Stimulated activated CD8-positive, alpha-beta memory T cell treated with anti-CD3 and anti-CD28 coated beads, Interleukin-4, amount 100 ng/mL, for 1 hour (primary cell): ENCODE measurements at places on chromosomes 5 and 9.

GRCh38 chr5:68381909-68382308, 166.4 kb downstream of the PIK3R1 start:
- no peak for DNase-seq

DNA sequence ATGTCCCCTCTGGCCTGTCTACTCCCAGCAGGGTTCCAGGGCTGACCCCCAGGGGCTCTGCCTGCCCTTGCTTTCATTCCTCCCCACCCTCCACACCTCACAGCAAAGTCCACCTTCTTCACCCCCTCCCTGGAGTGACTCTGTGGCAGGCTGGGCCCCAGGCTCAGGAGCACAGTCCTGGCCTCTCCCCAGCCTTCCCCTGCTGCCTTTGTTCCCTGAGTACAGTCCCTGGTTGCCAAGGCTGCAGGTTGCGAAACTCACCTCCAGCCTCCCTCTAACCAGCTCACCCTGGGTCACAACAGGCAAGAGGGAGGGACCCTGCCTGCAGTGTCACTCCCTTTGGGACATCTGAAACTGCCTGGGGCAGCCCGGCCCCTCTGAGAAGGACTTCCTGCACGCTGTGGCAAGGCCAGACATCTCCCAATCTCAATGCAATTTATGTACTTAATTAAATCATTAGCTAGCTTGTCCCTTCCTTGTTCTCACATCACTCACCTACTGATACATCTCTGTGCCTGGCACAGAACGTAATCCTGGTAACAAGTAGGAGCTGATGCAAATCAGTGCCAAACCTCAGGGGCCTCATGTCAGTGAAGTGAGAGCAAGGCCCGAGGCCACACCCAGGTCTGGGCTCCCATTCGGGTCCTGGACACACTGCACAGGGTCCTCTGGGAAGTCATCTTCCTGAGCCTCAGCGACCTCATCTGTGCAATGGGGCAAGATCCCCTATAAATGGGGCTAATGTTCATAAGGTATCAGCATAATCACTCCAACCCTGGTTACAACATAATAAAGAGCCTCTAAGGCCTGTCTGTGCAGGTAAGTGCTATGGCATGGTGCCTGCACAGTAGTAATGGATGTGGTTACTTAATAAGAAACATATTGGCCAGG, 27.3 kb upstream of the TRIM14 start:
- no peak for DNase-seq

GRCh38 chr5:172740428-172741205, 30.4 kb downstream of the DUSP1 start:
- no peak for DNase-seq

- DNase-seq, result no peak
Measured at GRCh38 chr5:137646761-137647160, 89.1 kb downstream of the KLHL3 start.

GRCh38 chr5:31124651-31125305, 68.7 kb upstream of the CDH6 start:
- DNase-seq, result no peak

DNA sequence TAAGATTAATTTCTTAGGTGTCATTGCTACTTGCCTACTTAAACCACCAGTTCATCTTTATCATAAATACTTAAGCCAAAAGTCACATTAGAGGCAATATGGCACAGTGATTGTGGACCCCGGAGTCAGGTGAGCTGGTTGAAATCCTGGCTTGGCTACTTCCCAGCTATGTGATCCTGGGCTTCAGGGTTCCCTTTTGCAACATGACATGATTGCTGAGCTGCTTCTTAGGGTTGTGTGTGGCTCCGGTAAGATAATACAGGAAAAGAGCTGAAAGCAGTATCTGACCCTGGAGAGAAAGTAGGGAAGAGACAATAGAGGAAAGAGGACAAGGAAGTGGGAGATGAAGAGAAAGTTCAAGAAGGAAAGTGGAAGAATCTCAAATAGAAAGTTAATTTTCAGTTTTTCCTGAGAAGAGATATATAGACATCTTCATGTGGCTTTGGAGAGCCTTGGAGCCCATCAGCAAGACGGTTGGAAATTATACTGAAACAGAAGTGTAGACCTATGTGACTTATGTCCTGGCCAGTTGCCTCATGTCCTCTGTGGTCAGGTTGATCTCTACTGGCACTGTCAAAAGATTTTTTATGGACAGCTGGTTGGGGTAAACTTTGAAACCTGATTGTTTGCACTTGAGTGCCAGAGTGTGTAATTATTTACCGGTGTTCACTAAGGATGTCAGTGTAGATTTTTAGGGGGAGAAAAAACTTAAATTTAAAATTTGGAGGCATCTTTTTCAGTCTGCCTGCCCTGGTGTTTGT, 93.2 kb downstream of the GHR start:
- DNase-seq, result no peak

- DNase-seq, result no peak
Measured at GRCh38 chr5:111682121-111682520, 74.9 kb downstream of the NREP start.

- no peak for DNase-seq
Measured at GRCh38 chr9:92059661-92060060, 55.6 kb downstream of the SPTLC1 start.

GRCh38 chr9:135821116-135821515, 86.2 kb downstream of the CAMSAP1 start:
- no peak for DNase-seq

- DNase-seq, result no peak
Measured at GRCh38 chr5:108420755-108421154, 38.9 kb upstream of the FBXL17 start.

DNA sequence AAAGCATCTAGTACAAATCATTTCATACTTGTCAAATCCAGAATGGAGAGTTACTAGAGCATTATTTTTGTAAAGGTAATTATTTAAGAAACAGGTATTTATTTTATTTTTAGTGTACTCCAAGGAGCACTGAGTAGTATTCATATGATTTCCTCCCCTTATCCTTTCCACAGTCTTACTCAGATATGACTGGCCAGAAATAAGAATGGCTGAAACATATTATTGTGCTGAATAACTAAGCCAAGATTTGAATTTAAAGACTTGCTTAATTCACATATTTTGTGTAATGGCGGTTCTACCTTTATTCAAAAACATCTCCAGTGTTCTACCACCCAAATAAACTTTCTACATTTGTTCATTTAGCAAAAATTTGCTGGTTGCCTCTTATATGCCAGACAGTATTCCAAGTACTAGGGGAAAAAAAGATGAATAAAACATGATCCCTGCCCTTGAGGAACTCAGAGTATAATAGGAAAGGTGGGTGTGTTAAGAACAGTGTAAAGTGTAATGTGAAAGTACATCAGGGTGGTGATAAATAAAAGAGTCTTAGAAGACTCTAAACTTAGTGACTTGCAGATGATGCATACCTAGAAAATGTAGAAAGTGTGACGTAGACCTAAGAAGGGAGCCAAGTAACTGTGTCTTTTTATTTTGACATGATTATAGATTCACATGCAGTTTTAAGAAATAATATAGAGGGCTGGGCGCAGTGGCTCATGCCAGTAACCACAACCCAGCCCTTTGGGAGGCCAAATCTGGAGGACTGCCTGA, 110.4 kb upstream of the GRHPR start:
- no peak for DNase-seq

DNA sequence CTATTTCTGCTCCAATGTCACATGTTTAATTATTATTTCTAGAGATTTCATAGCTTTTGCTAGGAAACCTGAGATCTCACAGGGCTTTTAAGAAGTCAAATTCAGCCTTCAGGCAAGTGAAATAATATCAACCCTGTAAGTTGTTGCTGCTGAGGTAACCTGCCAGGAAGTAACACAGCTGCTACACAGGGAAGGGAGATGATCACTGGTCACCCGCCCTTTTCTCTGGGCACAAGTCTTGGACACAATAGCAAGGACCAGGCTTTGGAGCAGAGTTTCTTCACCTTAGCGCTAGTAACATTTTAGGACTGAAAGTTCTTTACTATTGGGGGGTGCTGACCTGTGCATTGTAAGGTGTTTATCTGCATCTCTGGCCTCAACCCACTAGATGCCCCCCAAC, 50.1 kb downstream of the PTTG1 start:
- DNase-seq, result no peak

DNA sequence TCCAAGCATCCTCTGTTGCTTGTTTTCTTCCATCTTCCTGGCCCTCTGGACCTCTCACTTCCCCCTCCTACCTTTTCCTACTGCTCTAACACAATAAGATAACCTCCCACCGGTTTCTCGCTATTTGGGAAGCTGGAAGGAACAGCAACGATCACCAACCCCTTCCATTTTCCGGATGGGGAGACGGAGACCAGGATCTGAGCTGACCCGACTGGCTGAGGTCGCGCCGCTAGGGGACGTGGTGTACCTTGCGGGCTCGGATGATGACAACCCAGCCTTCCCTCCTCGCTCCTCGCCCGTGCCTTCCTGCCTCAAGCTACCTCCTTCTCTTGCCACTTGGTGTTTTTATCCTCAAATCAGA, 1.9 kb downstream of the LPAR1 start:
- DNase-seq, result no peak

GRCh38 chr5:142795251-142795650, 25.1 kb downstream of the ARHGAP26 start:
- DNase-seq, result no peak

GRCh38 chr5:76804266-76804665, 14.6 kb upstream of the F2RL1 start:
- DNase-seq, result no peak

GRCh38 chr5:93532370-93532769, 48.6 kb downstream of the NR2F1-AS1 start:
- no peak for DNase-seq

DNA sequence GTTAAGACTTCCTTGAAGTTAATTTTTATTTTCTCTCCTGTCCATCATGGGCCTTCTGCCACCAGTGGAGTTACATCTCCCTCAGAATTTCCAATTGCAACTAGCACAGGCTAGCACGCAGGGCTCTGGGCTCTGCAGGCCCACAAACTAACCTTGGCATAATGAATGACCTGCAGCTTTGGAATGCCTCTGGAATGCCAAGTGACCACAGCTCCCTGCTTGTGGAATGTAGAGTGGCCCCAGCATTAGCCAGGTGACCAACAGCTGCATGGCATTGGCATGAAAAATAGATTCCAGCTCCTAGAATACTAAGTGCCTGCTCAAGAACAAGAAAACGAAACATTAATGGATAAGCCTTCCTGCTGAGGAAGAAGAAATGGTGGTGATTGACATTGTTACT, 726.1 kb downstream of the BRINP1 start:
- DNase-seq, result no peak

- no peak for DNase-seq
Measured at GRCh38 chr9:112869917-112870316, 20.8 kb downstream of the SLC46A2 start.

- DNase-seq, result no peak
Measured at GRCh38 chr5:143674469-143674786, 137.5 kb upstream of the HMHB1 start.

DNA sequence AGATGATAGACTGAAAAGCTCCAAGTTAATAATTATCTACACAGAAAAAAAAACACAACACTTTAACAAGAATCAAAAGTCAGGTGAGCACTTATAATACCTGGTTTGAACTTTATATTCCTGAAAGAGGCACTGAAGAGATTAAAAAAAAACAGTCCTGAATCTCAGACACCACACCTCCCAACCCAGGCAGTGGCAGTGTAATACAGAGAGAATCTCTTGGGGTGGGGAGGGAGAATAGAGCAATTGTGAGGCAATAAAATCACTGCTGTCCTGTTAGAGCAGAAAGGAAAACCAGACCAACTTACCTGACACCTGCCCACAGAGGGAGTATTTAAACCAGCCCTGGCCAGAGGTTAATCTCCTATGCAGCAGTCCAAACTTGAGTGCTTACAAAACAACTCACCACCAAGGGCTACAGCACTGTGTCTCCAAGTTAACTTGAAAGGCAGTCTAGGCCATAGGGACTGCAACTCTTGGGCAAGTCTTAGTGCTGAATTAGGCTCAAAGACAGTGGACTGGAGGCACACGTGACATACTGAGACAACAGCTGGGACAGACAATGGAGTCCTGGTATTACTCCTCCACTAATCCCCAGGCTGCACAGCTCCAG, 54.2 kb downstream of the SLCO4C1 start:
- no peak for DNase-seq

- DNase-seq, result no peak
Measured at GRCh38 chr5:2224689-2225088, 342.0 kb upstream of the IRX4 start.

- no peak for DNase-seq
Measured at GRCh38 chr5:133295520-133295919, 243.7 kb downstream of the HSPA4 start.

DNA sequence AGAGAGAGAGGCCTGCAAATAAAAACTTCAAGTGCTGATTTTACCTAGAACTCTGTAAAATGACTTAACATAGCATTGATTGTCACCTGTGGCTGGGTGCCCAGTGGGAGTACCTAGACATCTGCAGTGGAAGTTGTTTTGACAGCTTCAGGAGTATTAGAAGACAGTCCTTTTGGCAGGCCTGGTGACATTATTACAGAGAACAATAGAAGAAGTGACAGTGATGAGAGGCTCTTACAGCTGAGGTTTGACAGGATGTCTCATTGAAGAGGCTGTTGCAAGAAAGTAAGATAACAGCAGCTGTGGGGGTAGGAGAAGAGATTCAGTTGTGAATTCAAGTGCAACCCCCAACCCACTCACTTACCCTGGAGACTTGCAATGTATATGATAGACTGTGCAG, 27.9 kb upstream of the MUSK start:
- DNase-seq, result no peak

DNA sequence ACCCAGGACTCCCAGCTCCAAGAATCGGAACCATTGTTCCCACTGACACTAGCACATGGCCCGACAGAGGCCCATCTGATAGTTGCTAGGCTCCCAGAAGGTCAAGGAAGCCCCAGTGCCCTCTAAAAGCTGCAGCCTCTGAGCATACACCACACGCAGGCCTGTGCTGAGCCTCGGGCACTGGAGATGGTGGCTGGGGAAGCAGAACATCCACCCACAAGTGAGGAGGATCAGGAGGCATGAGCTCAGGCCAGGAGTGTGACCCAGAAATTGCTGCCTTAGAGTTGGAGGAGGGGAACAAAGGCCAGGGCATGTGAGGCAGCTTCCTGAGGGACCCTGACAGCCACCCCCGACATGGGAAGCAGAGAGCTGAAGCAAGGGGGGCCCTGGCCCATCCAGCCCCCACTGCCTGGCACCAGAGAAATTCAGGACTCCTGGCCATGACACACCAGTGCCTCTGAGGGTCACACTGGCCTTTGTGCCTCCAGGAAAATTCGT, 21.4 kb downstream of the IPPK start:
- DNase-seq, result no peak

DNA sequence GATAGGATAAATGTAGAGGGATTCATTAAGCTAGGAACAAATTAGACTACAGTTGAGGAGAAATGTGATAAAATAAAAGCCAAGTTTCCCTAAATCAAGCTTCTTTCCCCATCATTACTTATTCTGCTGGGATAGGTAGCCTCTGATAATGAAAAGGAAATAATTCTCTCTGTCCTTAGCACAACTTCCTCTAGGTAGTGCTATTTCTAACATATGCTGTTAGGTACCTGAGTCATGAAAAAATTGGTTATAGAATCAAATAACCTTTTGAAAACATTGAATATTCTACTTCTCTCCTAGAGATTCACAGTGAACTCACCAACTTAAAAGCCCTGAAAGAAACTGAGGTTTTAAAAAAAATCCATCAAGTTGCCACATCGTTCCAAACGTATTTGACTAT, 1793.1 kb downstream of the EFNA5 start:
- no peak for DNase-seq
